ENCODE measurements at places on chromosomes 2 and 18. TPM values are rescaled to one million over a fixed set of nuclear protein-coding genes. Genes with fewer than 3 reads are reported as not detected.

DNA sequence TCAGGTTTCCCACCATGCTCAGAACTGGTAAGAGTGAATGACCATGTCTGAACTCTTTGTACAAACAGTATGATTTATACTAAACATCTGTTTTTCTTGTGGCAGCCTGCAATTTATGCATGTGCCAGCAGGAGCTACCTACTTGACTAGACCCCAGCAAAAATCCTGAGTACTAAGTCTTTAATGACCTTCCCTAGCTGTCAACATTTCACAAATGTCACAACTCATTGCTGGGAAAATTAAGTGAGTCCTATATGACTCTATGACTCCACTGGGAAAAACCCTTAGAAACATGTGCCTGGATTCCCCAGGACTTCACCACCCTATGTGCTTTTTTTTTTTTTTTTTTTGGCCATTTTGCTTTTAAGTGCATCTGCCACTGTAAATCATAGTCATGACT lies 1225.8 kb downstream of the SUCLG1 start:
- no peak for DNase-seq

- DNase-seq: no peak
These were observed 535.9 kb downstream of the XIRP2 start for GRCh38 chr2:167424221-167424620.

- no peak for DNase-seq
These were observed 240.2 kb downstream of the KCNS3 start for GRCh38 chr2:18118703-18119102.

DNA sequence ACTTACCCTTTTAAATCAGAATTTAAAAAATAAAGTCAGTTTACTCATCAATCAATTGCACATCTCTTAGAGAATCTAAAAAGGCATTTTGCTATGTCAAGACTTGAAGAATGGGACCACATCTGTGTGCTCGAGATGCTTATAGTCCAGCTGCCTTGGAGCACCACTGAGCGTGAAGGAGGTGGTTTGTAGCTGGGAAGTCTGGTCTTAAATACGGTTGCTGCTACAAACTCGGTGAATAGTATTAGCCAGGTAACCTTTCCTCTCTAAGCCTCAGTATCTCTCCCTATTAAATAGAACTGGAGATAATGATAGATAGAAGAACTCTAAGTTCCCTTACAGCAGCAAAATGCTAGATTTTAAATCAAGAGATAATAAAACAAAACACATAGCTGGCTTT lies 289.7 kb downstream of the TRIB2 start:
- no peak for DNase-seq

DNA sequence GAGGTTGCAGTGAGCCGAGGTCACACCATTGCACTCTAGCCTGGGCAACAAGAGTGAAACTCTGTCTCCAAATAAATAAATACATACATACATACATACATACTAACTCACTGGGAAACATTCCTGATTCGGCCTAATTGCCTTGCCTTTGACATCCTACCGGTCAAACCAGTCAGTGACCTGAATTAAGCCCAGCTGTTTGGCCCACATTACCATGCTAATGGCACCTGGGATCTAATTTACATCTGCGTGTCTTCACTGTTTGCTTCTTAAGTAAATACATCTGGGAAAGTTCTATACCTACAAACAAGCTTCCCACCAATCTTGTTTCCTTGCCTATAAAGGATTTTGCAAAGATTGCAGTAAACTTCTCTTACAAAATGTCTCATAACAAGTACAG lies 230.2 kb upstream of the ZC3H15 start:
- no peak for DNase-seq

CYS1 gene
- total RNA-seq: 0.52 TPM

UGT1A4 gene
- total RNA-seq: 1.8 TPM

NCKAP5 gene
- total RNA-seq: 2.9 TPM

GPR35 gene
- total RNA-seq: 92.2 TPM

GATA6 gene
- total RNA-seq: 52.7 TPM

CXCR1 gene
- not detected for total RNA-seq

- no peak for DNase-seq
These were observed 20.1 kb upstream of the WIPF1 start for GRCh38 chr2:174617718-174618117.

CYTIP gene
- total RNA-seq: 5.9 TPM

ASB18 gene
- not detected for total RNA-seq

GKN2 gene
- not detected for total RNA-seq

DNA sequence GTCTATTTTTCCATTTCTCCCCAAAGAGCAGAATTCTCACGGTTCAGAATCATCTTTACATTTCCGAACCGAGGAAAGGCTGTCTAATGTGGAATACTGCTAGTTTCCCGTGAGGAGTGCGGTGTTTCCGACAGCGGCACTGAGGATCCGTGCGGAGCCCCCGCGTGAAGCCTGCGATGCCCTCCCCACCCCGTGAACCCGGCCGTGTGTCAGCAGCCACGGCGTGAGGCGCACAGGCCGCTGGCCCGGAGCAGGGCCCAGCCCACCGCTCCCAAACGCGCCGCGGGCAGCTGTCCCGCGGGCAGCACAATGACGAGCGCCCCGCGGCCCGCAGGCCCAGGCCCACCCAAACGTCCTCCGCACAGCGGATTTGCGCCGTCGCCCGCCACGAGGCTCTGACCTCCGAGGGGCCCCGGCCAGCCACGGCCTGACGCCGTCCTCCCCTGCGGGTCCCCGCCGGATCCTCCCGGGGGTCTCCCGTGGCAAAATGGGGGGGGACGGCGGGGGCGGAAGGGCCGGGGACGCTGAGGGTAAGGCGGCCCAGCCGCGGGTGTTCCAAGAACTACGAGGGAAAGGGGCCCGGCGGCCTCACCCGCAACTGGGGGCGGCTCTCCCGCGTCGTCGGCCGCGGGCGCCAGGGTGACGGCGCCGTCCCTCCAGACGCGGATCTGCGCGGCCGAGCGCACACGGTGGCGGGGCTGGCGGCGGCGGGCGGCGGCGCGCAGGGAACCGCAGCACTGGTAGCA lies 796 bp downstream of the SPIRE1 start:
- DNase-seq: no peak

GRCh38 chr2:204260162-204260877 lies 285.0 kb upstream of the PARD3B start:
- peak; percentile 63 for DNase-seq

AQP4 gene
- total RNA-seq: 0.16 TPM

GRCh38 chr2:215374002-215374401 lies 61.9 kb downstream of the FN1 start:
- DNase-seq: no peak

TBC1D8 gene
- 11.8 TPM for total RNA-seq

OR6B2 gene
- not detected for total RNA-seq

DNA sequence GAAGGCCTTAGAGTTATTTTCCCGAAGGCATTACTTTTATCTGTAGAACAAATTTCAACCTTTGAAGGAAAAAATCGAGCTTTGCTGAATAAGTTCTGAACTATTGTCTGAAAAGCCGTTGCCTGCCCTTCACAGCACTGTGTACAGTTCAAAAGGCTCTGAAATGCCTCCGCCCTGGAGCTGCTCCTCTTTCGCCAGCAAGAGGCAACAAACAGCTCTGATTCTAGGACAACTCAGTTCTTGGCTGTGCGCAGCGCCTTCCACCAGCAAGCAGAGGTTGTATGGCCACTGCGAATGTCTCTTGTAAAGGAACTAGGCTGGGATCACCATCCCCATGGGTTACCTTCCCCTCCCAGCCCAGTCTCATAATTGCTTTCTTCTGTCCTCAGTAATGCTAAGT lies 308.5 kb downstream of the GBX2 start:
- DNase-seq: no peak

DNA sequence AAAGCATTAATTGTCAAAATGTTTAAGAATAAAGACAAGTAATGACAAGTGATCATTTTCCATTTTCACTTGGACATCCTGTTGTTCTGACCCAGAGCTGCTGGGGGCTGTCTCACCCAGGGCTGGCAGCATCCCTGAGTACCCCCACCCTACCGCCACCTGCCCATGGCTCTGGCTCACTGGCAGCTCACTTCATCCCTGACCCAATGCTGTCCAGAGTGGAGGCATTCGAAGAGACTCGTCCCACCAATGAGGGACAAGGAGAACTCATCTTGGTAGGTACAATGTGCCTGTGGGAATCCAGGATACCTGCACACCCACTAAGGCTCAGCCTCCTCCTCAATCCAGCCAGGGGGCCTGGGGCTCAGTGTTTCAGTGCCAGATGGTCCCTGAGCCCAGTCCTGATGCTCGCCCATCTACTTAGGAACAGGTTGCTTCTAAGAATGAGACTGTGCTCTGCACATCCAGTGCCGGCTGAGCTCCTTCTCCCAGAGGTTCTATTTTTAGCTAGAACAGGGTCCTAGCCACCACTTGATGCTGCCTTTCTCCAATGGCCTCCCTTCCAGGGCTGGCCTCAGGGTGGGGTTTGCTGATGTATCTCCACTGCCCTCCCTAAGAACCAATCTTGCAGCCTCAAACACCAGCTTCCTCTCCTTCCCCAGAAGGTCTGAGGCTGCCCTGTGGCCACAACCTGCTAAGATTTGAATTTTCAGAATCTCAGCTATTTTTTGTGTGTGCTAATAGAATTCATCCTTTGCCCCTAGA lies 53.7 kb downstream of the ADD2 start:
- no peak for DNase-seq

MC4R gene
- total RNA-seq: not detected

DNA sequence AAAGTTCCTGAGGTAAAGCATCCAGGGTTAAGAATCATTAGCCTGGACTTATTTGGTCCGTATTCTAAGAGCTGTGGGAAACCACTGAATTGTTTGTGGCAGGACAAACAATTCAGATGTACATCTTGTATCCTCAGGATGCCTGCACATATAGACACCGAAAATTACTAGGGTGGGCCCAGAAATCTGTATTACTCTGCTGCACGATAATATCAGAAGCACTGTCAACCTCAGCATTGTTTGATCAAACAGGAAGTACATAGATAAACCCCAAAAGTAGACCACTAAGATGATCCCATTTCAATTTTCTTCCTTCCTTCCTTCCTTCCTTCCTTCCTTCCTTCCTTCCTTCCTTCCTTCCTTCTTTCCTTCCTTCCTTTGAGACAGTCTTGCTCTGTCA lies 34.2 kb upstream of the SPRED2 start:
- DNase-seq: no peak

- DNase-seq: no peak
These were observed 43.4 kb downstream of the DSC3 start for GRCh38 chr18:30999186-30999585.

GNLY gene
- 0.32 TPM for total RNA-seq

DNA sequence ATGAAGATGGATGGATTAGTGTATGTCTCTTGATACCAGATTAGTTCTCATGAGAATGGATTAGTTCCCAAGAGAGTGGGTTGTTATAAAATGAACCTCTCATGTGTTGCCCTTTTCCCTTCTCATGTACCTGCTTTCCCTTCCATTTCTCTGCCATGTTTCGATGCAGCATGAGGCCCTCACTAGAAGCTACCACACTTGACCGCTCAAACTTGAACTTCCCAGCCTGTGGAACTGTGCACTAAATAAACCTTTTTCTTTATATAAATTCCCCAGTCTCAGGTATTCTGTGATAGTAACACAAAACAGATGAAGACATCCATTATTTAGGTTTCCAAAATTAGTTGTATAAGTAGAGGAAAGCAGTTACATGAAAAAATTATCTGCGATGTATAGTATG lies 73.5 kb downstream of the BABAM2 start:
- DNase-seq: no peak

DNA sequence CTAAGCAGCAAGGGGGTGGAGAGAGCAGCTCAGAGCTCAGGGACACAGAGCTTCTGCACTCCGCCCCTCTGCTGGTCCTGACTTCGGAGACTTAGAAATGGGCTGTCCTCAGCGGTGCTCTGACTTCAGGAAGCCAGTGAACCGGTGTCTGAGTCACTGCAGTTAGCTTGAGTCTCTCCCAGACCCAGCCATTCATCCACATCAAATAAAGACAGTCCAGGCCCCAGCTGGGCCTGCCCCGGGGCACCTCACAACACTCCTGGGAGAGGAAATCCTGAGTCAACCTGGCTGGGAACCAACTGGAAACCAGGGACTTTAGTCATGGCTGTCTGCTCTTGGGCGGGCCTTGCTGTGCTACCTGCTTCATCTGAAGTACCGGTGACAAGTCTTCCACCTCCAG lies 5.4 kb upstream of the ITGB6 start:
- peak; percentile 91 for DNase-seq

- DNase-seq: no peak
These were observed 6.5 kb downstream of the NCAPH start for GRCh38 chr2:96342085-96342484.

DNA sequence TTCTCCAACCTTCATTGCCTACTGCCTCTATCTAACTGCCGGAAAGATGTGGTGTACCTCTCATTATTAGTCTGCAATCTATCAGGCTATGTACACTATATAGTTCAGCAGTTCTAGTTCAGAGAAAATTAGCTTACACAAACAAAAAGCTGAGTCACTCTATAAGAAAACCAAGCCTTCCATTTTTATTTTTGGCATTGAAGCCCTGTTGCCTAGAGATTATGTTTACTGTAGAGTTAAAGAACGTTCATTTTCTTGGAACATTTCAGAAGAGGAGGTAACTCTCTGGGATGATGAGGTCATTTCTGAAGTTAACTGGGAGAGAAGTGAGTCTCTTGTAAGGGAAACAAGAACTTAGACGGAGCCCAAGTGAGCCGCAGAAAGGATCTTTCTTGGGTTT lies 133.5 kb downstream of the FAM124B start:
- DNase-seq: no peak

- peak; percentile 49 for DNase-seq
These were observed 533 bp downstream of the HPCAL1 start for GRCh38 chr2:10303181-10303693.

GRCh38 chr2:6828299-6828584 lies 37.5 kb downstream of the CMPK2 start:
- DNase-seq: no peak
